ENCODE measurements at places on chromosomes 3 and 15. TPM values are rescaled to one million over a fixed set of nuclear protein-coding genes. Genes with fewer than 3 reads are reported as not detected.
A peak's percentile ranks its signal among the peaks of the same experiment; 100 is the strongest.

DNA sequence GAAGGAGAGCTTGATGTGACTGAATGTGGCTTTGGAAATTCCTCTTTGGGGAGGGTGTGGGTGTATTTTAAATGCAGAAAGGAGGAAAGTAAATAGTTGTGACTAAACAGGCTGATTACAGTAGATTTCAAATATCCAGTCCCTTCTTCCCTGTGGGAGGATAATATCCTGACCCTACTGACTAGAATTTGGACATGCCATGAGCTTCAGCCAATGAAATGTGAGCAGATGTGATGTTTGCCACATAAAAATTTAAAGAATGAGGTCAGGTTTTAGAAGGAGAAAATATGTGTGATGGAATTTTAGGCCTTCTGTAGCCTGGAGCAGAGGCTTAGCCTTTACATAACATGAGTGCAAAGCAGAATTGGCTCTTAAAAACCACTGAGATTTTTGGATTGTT lies 1218.9 kb downstream of the ROBO2 start:
- no peak for DNase-seq

- peak; percentile 37 for DNase-seq
These were observed 627.0 kb upstream of the TBL1XR1 start for GRCh38 chr3:177824190-177824786.

Gene GOLGA8T
- not detected for total RNA-seq

GRCh38 chr3:138140940-138141339 lies 8.8 kb upstream of the A4GNT start:
- DNase-seq: no peak

All from SK-MEL-5 (cell line).